Sciatic nerve (tissue), 2 donors: ENCODE measurements at places on chromosomes 11 and 22.

GRCh38 chr11:64044730-64045393 is 9.1 kb downstream of the FLRT1 start:
- DNase-seq, result peak; percentile 74

GRCh38 chr11:30859669-30860068 is 273.5 kb upstream of the MPPED2 start:
- DNase-seq, result no peak

- DNase-seq, result no peak
Measured at GRCh38 chr22:24379536-24379935, 47.9 kb upstream of the ADORA2A start.

GRCh38 chr11:68460741-68461574 is at the start of gene PPP6R3:
TSS of gene PPP6R3 (plus strand) at chr11:68460752. CDS start at chr11:68537665, 76,913 bp downstream.
- no peak for DNase-seq

- DNase-seq, result no peak
Measured at GRCh38 chr11:126034039-126034932, 28.4 kb downstream of the CDON start.

- DNase-seq, result no peak
Measured at GRCh38 chr11:20204681-20205080, 44.4 kb upstream of the DBX1 start.

DNA sequence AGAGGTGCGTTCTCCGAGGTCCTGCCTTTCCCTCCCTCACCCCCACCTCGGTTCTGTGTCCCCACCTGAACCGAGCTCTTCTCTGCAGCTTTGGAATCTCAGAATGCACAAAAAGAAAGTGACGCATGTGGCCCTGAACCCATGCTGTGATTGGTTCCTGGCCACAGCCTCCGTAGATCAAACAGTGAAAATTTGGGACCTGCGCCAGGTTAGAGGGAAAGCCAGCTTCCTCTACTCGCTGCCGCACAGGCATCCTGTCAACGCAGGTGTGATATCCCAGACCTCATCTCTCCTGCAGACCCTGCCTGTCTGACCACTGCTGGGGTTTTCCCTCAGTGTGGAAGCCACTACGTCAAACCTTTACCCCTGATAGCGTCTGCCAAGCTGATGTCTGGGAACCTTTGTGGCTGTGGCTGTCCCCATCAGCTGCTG is 13.9 kb downstream of the ACP2 start:
- no peak for DNase-seq
